ENCODE measurements at places on chromosomes 12 and 14. TPM values are rescaled to one million over a fixed set of nuclear protein-coding genes. Genes with fewer than 3 reads are reported as not detected.

DNA sequence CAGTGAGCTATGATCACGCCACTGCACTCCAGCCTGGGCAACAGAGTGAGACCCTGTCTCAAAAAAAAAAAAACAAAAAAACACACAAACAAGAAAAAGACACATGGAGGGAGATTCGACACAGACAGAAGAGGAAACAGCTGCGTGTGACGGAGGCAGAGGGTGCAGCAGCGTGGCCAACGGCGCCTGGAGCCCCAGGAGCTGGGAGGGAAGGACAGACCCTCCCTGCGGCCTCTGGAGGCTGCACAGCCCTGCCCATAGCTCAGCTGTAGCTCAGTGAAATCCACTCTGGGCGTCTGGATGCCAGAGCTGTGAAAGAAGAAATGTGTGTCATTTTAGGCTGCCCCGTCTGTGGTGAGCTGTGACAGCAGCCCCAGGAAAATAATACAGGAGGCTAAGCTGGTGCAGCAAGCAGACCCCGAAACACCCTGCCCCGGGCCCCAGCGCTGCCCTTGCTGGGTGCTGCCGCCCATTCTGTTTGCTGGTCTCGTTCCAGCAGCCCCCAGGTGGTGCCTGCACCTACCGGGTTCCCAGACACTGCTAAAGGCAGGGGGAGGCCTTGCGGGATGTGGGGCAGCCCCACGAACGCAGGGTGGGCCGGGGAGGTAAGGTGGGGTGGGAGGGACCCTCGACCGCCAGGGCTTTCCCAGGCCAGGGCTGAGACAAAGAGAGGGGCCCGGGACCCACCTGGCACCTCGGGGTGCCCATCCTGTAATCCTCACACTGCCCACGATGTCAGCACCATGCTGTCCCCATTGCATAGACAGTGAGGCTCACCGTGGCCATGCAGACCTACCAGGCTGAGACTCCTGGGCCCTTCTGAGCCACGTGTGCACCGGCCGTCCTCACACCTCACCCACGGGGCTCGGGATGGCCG lies 21.2 kb downstream of the GALNT9 start:
- no peak for DNase-seq

GRCh38 chr12:3416670-3417069 lies 74.3 kb upstream of the PRMT8 start:
- no peak for DNase-seq

- DNase-seq, result no peak
Observed at GRCh38 chr14:51516706-51517395, 134.9 kb upstream of the FRMD6 start.

- no peak for DNase-seq
Observed at GRCh38 chr12:122983789-122984515, 3.5 kb downstream of the ARL6IP4 start.

GRCh38 chr14:68609012-68609411 lies 183.9 kb downstream of the ZFP36L1 start:
- no peak for DNase-seq

The SOAT2 gene
- 13.3 TPM for total RNA-seq

Measured in Peyer's patch (tissue), 4 donors.